ENCODE measurements at places on chromosomes 1 and 21.

DNA sequence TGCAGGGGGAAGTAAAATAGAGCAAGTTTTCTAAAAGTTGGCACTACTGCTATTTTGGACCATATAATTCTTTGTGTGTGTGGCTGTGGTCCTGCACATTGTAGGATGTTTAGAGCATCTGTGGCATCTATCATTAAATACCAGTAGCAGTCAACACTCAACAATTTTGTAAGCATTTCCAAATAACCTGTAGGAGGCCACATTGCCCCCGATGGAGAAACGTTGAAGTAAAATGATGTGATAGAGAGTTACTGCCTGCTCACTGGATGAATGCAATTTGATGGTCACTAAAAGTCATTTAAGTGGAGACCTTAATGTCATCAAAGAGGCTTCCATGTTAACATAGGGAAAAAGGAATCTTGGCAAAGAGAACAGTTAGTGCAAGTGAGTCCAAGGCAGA lies 560.8 kb downstream of the NEGR1 start:
- DNase-seq = no peak

DNA sequence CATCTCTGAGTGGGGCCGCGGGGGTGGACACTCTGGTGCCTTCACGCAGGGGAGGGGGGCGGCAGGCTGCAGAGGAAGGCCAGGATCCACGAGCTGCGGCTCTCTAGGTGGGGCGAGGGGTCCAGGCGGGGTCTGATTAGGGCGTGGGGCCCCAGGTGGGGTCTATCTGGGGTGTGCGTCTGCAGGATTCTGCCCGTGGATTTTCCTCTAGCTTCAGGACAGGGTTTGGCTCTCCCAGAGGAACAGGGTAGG lies 6.3 kb downstream of the JMJD4 start:
- DNase-seq = no peak

DNA sequence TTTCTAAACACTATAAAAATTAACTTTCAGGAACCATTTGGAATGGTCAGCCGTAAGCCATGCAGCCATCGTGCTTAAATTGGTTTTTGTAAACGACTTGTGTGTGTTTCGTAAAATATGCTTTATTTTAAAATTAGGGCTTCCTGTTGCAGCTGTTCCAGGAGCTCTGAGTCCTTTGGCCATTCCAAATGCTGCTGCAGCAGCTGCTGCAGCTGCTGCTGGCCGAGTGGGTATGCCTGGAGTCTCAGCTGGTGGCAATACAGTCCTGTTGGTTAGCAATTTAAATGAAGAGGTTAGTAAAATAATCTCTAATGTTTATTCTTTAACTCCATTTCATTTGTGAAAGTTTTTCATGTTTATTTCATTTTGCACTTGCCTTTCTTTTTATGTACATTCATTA lies 83.1 kb downstream of the PTBP2 start:
- no peak for DNase-seq

DNA sequence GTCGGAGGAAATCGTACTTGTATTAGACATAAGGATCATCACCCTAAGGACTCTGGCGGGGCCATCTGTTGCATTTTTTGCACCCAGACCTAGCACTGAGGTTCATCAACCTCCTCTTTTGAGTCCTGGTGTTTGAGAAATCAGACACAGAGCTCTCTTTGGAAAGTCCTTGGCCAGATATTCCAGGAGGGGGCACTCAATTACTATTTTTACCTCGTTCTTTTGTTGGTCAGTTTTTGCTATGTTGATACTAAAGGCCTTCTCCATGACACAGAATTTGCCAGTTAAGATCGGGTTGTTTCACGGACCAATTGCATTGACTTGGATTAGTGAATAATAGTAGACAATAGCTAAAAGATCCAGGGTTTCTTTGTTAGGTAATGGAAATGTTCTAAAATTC lies 711.2 kb downstream of the KCNT2 start:
- DNase-seq = no peak

- no peak for DNase-seq
These were observed 23.2 kb upstream of the CACYBP start for GRCh38 chr1:174976436-174977108.

DNA sequence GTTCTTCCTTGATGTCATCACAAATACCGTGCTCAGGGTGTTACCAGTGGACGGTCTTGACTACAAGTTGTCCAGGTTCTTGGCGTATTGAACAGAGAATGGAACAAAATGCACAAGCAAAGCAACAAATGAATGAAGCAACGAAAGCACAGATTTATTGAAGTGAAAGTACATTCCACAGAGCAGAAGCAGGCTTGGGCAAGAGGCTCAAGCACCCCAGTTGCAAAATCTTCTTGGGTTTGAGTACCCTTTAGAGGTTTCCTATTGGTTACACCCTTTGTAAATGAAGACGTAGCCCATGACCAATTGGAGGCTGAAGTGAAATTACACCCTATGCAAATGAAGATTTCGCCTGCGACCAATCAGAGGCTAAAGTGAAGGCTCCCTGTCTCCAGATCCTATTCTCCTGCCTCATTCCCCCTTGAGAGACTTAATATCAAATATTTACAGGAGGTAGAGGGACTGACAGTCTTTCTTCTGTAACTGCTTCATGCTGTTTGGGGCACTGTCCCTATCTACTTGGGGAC lies 38.3 kb downstream of the YY1AP1 start:
- no peak for DNase-seq

GRCh38 chr1:103958699-103959098 lies 209.0 kb downstream of the AMY1C start:
- no peak for DNase-seq

DNA sequence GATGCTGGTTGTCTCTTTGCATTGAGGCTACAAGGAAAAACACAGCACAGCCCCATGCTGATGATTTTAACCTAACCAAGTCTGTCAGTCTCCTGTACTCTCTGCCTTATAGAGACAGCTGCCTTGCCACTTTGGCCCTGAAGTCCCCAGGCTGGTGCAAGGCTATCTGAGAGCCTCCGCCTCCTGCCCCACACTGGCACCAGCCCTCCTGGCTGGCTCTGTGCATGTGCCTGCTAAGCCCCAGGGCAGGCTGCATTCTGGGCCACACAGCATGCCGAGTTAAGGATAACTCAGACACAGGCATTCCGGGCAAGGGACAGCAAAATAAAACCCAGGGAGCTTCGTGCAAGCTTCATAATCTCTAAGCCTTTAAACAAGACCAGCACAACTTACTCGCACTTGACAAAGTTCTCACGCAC lies 910 bp downstream of the RUNX1 start:
- no peak for DNase-seq

DNA sequence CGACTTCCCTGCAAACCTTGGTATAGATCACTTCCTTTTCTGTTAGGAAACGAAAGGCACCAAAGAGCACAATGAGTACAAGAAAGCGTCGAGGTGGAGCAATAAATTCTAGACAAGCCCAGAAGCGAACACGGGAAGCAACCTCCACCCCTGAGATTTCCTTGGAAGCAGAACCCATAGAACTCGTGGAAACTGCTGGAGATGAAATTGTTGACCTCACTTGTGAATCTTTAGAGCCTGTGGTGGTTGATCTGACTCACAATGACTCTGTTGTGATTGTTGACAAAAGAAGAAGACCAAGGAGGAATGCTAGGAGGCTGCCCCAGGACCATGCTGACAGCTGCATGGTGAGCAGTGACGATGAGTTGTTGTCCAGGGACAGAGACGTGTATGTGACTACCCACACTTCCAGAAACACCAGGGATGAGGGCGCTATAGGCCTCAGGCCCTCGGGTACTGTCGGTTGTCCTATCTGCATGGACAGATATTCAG lies 18.5 kb downstream of the FAM89A start:
- DNase-seq = no peak

GRCh38 chr1:25710583-25711347 lies 89.2 kb upstream of the SELENON start:
- DNase-seq = no peak

GRCh38 chr1:167755654-167756053 lies 33.9 kb downstream of the MPZL1 start:
- no peak for DNase-seq

- no peak for DNase-seq
These were observed 376.9 kb downstream of the HHIPL2 start for GRCh38 chr1:222171005-222171404.

GRCh38 chr1:38121231-38121680 lies 74.7 kb upstream of the POU3F1 start:
- DNase-seq = no peak

DNA sequence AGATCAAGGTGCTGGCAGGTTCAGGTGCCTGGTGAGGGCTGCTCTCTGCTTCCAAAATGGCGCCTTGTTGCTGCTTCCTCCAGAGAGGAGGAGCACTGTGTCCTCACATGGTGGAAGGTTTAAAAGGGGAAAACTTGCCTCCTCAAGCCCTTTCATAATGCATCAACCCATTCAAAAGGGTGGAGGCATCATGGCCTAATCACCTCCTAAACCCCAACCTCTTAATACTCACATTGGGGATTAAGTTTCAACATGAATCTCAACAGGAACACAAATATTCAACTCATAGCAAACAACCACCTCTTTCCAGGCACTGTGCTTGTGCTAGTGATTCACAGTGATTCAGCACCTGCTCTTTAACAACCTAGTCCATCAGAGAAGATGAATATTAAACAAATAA lies 4.2 kb downstream of the S100A12 start:
- no peak for DNase-seq

DNA sequence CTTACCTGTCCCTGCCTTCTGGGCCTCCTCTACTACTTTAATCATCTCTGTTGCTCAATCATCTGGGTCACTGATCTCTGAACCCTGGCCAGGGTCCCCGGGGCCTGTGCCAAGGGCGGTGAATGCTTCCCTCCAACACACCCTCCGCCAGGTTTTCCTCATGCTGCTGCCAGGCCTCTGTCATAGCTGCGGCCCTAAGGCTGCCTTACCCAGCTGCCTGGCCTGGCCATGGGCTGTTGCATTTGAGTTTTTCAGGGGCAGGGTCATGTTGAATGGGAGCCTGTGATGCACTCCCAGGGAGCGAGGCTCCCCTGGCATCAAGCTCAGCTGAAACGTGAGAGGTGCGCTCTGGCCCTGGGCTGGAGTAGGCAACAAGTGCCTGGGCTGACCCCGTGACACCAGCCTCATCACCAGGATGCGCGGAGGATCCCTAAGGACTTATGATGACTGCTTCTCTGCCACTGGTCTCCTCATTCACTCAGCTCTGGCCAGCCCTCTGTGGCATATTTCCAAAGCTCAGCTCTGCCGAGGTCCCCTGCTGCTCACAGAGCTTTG lies 7.6 kb downstream of the EDN2 start:
- no peak for DNase-seq

DNA sequence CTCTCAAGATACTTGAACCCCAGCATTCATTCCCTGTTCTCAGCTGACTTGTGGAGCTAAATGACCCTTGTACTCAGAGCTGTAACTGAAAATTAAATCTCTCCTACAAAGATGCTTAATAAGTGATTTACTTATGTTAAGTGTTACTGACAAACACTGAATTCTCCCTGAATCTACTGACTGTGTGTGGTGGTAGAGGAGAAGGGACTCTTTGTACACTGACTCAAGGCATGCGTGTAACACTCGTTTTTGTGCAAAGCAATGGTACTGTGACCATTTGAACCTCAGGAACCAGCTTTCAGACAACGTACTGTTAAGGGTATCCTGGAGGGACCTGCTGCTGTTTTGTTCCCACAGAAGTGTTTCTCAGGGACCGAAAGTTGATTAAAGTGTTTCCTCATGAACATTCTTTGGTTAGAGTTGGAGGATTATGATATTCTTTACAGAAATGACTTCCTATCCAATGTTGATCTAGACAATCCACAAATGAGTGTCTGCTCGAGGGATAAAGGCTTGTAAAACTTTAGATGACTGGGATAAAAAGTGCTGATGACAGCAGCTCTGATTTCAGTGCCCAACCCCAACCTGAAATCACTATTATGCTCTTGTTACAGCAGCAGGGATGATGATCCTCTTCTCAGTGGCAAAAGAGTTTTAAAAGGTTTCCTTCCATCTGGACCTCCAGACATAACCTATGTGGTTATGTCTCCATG lies 12.8 kb downstream of the RGL1 start:
- no peak for DNase-seq

GRCh38 chr1:92944901-92945747 lies 16.1 kb downstream of the DIPK1A start:
- DNase-seq = no peak

GRCh38 chr1:231871878-231872277 lies 245.3 kb downstream of the DISC1 start:
- DNase-seq = no peak

GRCh38 chr1:62735491-62736171 lies 47.4 kb upstream of the DOCK7 start:
- DNase-seq = no peak

DNA sequence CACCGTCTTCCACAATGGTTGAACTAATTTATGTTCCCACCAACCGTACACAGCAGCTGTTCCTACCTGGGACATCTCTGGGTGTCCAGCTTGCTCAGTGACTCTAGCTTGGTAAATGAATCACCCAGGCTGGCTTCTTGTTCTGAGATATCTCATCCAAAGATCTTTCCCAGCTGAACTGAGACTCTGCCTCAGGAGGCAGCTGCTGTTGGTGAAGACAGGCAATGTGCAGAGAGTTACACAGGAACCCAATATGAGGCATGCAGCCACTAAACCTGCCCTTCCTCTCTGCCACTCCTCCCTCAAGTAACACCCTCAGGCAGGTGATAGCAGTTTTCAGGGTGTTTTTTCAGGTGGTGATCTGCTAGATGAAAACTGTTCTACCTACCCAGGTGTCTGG lies 14.0 kb upstream of the FOXO6 start:
- DNase-seq = no peak

- DNase-seq = no peak
These were observed 6.7 kb upstream of the SLC19A1 start for GRCh38 chr21:45548711-45549491.

DNA sequence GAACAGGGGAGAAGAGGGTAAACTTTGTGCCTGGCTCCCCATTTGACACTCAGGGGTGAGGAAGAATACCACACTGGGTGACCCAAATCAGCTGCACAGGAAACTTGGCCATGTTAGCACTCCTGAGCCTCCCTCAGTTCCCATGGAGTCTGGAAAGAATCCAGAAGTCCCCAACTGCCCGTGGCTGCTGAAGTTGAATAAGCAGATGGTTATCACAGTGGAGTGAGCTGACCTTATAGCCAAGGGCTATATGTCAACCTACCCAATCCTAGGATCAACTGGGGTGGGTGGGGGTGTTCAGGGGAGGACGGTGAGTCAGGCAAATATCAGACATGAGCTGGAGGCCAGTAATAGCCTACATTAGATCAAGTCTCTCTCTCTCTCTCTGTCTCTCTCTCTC lies 20.4 kb downstream of the KCNH1 start:
- no peak for DNase-seq
